ENCODE measurements at places on chromosomes 7 and 10.
A peak's percentile ranks its signal among the peaks of the same experiment; 100 is the strongest.

- no peak for DNase-seq
These were observed 71.2 kb upstream of the COL13A1 start for GRCh38 chr10:69730251-69731156.

DNA sequence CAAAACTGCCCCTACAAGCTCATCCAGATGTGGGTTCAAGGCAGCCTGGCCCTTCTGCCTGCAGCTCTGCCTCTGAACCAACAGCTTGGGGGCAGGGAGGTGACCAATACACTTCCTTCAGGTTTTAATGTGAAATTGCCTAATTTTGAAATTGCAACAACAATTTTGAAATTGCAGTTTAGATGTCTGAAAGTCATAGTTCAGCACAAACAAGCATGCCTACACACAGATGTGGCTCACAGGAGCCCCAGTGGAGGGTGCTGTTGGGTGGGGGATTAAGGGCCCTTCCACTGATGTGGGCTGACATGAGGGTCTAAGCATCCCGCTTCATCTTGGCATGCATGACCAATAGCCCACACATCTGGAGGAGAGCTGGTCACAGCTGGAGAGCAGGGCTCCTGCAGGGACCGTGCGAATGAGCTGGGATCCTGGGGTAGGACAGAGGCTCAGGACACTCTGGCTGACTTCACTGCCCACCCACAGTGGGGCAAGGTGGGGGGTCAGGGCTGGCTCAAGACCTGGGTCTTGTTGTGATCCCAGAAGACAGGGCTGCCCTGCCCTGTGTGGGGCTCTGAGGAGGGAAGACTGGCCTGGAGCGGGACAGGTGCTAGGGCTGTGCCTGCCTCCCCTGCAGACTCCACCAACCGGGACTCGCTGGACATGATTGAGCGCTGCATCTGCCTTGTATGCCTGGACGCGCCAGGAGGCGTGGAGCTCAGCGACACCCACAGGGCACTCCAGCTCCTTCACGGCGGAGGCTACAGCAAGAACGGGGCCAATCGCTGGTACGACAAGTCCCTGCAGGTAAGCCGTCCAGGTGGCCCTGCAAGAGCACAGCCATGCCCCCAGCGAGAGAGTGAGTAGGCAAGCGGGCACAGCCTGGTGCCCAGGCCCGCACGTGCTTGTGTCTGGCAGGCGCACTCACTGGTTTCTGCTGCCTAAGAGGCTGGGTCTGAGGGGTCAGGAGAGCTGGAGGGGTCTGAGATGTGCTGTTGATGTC is 32.3 kb downstream of the CHAT start:
- DNase-seq: no peak

DNA sequence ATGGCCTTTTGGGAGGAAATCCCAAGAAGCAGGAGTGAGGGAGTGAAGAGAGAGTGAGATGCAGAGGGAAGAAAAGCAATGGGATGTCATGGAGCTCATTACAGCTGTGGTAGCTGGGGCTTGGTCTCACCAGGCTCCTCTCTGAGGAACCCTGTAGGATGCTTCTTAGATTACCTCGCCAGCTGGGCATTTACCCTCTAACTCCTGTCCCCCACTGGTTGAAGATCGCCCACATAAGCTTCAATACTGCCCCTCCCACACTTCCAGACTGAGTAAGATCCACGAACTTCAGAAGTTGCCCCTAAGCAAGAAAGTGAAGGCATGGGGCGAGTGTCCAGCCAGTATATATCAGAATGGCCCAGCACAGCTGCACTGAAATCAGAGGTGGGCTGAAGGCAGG is 58.1 kb upstream of the SLC35B4 start:
- DNase-seq: no peak

- no peak for DNase-seq
These were observed 418.9 kb downstream of the MDFIC start for GRCh38 chr7:115340828-115341227.

DNA sequence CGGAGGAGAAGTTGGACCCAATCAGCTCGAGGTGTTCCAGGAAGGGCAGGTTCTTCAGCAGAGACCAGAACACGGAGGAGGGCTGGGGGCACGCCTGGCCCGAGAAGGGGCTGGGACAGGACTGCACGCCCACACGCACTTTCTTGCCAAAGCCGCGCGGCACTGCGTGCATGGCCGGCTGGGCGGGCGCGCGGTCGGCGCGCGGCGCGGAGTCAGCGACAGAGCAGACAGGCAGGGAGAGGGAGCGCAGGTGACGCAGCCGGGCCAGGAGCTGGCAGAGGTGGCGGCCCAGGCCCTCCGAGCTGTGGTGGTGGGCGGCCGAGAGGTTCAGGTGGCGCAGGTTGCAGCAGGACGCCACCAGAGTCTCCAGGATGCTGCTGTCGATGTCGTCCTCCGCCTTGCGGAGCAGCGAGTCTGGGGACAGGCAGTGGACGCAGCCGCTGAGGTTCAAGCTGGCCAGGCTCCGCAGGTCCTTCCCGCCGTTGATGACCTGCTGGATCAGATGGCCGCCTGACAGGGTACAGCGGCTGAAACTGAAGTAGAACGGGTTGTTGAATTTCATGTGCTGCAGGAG is 77.2 kb upstream of the TNRC18 start:
- no peak for DNase-seq

GRCh38 chr10:27190508-27190907 is 35.4 kb downstream of the MASTL start:
- DNase-seq: no peak

DNA sequence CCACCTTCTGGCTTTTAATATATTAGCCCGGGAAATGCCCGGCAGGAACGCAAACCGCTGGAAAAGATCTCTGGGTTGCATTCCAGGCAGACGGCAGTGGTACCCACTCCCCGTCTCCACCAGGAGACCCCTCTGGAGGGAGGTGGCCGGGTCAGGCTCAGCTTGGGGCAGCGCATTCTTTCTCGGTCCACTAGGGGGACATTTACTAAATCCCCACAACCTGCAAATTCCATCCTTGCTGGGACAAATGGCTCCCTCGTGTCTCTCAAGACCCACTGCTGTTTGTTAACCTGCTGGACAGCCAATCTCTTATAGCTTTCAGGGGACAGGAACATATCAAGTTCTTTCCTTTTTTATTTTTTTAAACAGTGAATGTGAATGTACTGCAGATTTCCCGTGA is 45.8 kb upstream of the CARD11 start:
- DNase-seq: no peak

- no peak for DNase-seq
These were observed 507.9 kb upstream of the NRG3 start for GRCh38 chr10:81367132-81367531.

GRCh38 chr10:30591249-30591670 is 38.3 kb downstream of the LYZL2 start:
- peak; percentile 8 for DNase-seq

DNA sequence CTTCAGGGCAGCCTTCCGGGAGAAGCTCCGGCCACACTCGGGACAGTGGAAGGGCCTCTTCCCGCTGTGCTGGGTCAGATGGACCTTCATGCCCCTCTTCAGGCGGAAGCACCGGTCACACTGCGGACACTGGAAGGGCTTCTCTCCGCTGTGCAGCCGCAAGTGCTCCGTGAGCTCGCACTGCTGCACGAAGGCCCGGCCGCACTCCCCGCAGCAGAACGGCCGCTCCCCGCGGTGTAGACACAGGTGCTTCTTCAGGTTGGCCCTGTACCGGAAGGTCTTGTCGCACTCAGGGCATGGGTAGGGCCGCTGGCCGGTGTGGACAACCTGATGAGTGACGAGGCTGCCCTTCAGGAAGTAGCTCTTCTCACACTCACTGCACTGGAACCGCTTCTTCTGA is 14.2 kb upstream of the ZNF786 start:
- no peak for DNase-seq

Data from stimulated activated CD4-positive, alpha-beta T cell treated with anti-CD3 and anti-CD28 coated beads, Interleukin-12 subunit alpha, Interleukin-12 subunit beta, amount 100 ng/mL, for 4 hours (primary cell).